ACHN (cell line): ENCODE measurements at places on chromosomes 11 and 22.
A peak's percentile ranks its signal among the peaks of the same experiment; 100 is the strongest.

DNA sequence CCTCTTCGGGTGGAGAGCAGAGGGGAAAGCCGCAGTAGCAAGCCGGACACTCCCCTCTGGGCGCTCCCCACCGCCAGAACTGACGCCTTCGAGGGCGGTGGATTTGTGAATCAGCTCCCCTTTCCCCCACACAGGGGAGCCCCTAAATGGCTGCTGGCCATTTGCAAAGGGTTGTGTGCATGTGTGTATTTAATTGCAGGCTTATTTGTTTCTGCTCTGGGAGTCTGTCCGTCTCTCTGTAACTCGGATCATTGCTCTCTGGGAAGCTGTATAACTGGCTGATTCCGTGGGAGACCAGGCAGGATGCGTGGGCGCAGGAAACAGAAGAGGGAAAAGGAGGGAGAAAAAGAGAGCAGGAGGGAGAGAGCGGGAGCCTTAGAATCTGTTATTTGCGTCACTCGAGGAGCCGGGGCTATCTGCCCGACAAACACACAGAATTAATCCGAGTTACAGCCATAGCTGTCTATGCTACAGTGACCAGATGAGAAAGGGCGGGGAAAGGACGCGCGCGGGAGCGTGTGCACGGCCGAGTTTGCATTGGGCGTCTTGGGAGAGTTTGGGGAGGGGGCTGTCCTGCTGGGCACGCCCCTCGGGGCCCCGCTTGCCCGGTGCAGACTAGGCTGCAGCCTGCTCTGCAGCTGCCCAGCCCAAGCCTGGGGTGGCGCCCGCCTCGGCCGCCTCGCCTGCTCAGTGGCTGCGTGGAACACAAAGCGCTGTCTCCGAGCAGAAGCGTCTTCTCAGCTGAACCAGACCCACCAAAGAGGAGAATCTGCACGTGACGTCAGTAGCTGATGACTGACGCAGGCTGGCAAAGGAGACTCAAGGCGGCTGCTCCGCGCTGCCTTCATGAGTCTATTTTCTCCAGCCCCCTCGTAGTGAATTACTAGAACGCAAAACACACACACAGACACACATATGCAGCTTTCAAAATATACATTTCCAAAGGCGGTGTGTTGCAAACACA lies 105.3 kb upstream of the HSD17B12 start:
- no peak for DNase-seq

GRCh38 chr11:128662076-128662475 lies 31.8 kb upstream of the FLI1 start:
- DNase-seq: no peak

- DNase-seq: no peak
Observed at GRCh38 chr11:19025481-19026406, 34.8 kb downstream of the MRGPRX2 start.

DNA sequence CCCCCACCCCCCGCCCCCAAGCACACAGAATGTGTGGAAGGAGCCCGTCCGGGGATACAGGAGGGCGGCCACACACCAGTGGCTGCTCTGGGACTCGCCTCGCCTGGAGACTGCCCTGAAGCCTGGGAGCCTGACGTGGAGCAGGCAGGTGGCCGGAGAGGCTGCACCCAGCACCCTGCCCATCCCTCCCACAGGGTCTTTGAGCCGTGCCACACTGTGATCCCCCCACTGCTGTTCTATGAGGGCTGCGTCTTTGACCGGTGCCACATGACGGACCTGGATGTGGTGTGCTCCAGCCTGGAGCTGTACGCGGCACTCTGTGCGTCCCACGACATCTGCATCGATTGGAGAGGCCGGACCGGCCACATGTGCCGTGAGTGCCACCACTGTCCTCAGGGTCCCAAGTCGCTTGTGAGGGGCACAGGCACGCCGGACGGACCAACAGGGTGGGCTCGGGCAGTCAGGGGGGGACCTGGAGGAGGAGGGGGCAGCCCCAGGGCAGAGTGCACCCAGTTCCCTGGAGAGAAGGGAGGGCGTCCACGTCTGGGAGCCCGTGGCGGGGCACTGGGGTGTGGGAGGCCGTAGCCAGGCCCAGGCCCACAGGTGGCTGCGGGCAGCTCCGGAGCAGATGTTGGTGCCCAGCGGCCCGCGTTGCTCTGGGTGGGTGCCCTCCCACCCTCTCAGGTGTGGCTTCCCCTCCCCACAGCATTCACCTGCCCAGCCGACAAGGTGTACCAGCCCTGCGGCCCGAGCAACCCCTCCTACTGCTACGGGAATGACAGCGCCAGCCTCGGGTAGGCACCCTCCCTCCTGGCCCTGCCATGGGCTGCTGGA lies 27.0 kb upstream of the MUC5B start:
- DNase-seq: no peak

DNA sequence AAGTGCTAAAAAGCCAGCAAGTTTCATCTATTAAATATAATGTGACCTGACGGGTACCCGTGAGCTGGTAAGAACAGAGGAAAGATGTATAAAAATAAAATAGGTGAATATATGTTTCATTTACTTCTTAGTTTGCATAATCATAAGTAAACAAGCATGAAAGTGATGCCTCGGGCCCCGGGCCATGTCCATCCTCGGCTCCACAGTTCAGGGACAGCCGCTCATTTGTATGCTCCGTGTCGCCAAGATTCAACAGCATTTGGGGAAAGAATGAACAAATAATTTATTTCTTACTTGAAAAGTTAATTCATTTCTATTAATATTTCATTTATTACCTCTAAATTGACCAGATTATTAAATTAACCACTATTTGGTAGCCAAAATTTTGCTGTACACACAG lies 251.8 kb downstream of the NTM start:
- DNase-seq: no peak

- peak; percentile 85 for DNase-seq
Observed at GRCh38 chr11:35373284-35373933, 45.9 kb downstream of the SLC1A2 start.

GRCh38 chr11:17073370-17074027 lies 4.0 kb downstream of the RPS13 start:
- DNase-seq: no peak

GRCh38 chr11:33065445-33066178 lies 26.2 kb downstream of the TCP11L1 start:
- peak; percentile 56 for DNase-seq

DNA sequence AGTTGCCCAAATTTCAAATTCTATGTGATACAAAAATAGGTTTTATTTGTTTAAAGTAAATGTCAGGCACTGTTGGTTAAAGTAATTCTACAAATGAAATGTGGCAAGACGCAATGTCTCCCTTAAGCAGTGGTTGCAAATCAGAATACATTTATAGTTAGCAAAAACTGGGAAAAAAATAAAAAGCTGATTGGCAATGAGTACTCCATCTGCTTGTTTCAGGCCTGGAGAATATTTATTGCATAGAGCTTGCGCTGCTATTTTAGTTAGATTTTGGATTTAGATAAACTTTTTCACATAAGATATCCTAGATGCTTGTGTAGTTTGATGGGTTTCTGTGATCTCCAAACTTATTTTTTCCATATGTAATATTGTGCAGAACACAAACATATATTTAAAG lies 224.0 kb upstream of the MPPED2 start:
- DNase-seq: no peak

GRCh38 chr11:67609316-67609715 lies 2.6 kb downstream of the NDUFV1 start:
- DNase-seq: no peak

DNA sequence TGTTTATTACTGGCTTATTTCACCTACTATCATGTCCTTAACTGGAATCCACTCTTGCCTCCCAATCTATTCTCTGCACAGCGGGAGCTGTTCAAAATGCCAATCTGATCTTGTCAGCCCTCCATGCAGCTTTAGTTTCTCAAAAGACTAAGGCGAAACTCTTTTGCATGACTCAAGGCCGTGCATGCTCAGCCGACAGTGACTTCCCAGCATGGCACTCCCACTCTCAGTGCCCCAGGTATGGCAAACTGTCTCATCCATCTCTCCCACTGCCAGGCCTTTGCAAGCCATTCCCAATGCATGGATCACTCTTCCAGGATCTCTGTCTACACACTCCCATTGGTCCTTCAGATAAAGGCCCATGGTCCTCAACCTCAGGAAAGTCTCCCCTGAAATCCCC lies 245.9 kb downstream of the LARGE1 start:
- DNase-seq: no peak

DNA sequence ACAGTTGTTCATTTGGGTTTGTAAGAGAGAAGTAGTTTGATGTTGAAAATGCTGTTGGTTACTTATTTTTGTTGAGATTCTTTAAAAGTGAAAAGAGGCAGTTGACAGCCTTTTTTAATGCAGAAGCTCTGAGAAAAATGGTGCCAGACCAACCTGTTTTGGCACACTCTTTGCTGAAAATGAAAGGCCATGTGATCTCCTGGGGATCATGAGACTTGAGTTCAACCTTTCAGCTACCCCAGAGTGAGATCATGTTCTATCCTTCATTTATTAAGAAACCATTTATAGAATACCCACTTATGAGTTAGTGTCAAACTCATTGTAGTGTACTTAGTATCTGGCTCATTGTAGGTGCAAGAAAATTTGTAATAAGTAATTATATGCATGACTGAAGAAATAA lies 196.2 kb downstream of the MAML2 start:
- DNase-seq: no peak

GRCh38 chr11:46649180-46649738 lies 31.9 kb downstream of the ATG13 start:
- no peak for DNase-seq

GRCh38 chr11:44834846-44835245 lies 108.1 kb downstream of the TSPAN18 start:
- no peak for DNase-seq

- DNase-seq: no peak
Observed at GRCh38 chr11:18743900-18744514, 18.0 kb upstream of the IGSF22 start.

DNA sequence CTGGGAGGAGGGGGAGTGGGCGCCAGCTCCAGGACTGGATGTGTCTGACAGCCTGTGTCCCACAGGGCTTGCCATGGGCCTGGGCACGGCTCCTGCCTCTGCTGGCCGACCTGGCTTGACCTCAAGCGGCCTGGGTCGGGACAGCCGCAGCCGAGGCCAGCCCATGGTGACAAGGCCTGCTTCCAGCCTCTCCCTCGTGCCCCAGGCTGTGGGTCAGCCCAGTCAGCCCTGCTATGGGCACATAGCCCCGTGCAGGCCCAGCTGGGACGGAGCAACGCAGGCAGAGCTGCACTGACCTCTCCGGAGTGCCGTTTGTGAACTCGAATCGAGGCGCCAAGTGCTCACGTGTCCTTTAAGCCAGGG lies 17.9 kb downstream of the OSBPL5 start:
- DNase-seq: no peak

DNA sequence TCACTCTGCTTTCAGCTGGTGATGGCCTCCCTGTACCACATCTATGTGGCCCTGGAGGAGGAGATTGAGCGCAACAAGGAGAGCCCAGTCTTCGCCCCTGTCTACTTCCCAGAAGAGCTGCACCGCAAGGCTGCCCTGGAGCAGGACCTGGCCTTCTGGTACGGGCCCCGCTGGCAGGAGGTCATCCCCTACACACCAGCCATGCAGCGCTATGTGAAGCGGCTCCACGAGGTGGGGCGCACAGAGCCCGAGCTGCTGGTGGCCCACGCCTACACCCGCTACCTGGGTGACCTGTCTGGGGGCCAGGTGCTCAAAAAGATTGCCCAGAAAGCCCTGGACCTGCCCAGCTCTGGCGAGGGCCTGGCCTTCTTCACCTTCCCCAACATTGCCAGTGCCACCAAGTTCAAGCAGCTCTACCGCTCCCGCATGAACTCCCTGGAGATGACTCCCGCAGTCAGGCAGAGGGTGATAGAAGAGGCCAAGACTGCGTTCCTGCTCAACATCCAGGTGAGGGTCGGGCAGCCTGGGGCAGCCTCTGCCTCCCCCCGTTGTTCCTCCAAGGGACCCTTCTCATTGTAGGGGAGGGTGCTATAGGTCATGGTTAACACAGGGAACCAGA lies 5.9 kb downstream of the HMOX1 start:
- no peak for DNase-seq

GRCh38 chr11:46386005-46386578 lies 4.6 kb downstream of the MDK start:
- no peak for DNase-seq

DNA sequence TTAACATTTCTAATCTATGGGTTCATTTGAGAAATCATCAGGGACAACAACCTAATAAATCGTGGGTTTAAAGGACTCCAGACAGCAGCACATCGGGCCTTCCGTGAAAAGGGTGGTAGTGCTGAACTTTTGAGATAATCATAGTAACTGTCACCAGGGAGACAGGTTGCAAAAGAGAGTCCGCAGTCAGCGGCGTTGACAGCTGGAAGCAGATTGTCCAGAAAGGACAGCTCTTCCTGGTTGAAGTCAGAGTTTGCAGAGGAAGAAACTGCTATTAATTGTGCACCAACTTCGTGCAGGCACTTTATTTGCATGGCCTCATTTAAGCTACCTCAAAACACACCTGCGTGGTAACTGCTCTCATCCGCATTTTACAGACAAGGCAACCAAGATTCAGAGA lies 20.5 kb upstream of the ISX start:
- no peak for DNase-seq

DNA sequence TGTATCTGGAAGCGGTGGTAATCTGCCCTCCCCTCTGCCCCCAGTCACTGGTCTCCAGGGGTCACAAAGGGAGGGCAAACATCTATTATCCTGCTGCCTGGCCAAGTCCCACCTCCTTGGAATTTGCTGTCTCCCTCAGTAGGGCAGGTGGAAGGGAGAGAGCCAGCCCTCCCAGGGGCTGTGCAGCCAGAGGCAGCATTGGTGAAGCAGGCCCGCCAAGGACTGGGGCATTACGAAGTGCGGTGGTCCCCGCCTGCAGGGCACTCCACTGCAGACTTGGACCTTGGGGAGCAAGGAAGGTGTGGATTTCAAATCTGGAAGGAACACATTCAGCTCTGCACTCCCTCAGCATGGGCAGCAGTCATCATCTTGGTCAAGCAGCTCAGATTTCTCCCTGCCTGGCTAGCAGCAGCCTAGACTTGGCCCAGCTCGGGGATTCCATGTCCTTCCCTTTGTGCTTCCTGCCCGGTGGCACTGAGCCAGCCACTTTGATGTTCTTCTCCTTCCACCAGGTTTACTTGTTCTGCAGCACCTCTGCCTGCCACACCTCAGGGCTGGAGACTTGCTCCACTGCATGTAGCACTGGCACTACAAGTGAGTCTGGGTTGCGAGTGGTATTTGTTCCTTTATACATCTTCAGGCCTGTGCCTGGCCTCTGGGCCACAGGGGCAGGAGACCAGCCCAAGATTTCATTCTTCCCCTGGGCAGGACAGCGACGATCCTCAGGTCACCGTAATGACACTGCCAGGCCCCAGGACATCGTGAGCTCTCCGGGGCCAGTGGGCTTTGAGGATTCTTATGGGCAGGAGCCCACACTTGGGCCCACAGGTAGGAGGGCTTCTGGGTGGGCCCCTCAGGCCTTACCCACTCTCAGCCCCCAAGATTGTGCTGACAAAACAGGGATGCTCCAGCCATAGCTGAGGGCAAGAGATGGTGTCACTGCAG lies 7.4 kb downstream of the ZP1 start:
- no peak for DNase-seq

- no peak for DNase-seq
Observed at GRCh38 chr11:36485298-36486002, 24.6 kb downstream of the TRAF6 start.

- peak; percentile 78 for DNase-seq
Observed at GRCh38 chr11:58561394-58562098, 14.1 kb downstream of the LPXN start.
